CD4-positive, alpha-beta T cell treated with Interleukin-10 for 1 hour (primary cell): ENCODE measurements at places on chromosomes 1 and 21.

DNA sequence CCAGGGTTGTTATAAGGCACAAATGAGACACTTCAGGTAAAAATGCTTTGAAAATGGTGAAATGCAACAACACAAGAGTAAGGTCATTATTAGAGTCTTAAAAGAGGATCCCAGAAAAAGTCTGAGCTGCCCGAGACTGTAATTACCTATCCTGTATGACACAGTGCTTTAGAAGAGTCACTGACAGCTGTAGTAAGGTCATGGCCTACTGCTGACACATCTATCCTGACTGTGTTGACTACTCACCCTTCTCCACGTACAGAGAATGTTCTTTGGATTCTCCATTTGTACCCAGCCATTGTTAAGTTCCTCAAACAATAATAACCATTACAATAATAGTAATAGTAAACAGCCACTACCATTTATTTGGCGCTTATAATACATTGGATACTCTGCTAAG lies 104.4 kb downstream of the CACHD1 start:
- DNase-seq: no peak

DNA sequence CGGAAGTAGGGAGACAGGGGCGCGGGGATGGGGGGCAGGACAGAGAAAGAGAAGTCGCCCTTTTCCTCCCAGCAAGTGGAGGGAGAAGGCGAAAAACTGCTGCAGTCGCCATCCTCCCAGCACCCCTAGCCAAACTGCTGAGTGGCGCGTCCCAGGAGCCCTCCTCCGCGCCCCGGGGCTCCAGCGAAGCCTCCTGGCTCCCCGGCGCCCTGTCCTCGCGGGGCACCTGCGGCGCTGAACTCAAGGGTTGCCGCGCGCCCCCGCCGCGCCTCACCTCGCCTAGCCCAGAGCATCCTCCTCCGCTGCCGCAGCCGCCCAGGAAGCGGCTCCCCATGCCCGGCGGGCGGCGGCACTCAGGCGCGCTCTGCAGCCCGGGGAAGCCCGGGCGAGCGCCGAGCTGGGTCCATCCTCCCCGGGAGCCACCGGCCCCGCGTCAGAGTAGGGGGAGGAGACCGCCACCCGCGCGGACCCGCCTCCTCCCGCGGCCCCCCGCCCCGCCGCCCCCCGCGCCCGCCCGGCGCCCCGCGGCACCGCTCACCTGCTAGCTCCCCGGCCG lies at the start of gene DAB1:
Gene DAB1 (minus strand): TSS at position 405 of the 556 bp plus-strand sequence. CDS start 133,030 bp downstream, outside the sequence.
- DNase-seq: no peak

GRCh38 chr1:30286988-30287839 lies 436.2 kb downstream of the MATN1 start:
- DNase-seq: no peak

DNA sequence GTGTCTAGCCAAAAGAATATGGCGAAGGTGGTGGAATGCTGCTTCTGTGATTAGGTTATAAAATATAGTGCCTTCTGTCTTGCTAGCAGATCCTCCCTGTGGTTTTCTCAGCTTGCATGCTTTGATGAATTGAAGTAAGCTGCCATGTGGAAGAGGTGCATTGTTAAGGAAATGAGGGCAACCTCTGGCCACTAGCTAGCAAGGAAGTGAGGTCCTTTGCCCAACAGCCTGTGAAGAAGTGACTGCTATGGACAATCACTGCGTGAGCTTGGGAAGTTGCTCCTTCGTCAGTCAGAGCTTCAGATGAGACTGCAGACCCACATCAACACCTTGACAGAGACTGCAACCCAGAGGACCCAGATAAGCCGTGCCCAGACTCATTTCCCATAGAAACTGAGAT lies 109.4 kb downstream of the GIPC2 start:
- DNase-seq: no peak

DNA sequence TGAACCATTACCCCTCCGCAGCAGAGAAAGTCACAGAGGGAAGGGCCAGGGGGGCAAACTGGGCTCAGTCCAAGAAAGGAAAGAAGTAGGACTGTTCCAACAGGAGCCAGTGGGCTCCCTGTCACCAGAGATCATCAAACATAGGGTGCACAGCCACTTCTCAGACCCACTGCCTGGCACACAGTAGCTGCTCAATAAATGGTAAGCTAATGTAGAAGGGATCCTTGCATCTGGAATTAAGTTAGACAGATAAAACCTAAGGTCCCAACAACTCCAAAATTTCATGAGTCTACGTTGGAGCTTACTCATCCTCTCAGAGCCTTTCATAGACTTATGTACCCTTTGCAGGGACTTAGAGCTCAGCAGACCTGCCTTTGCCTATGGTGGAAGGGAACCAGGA lies 3.5 kb downstream of the BLACAT1 start:
- no peak for DNase-seq

- DNase-seq: no peak
Measured at GRCh38 chr1:239232921-239233320, 153.4 kb upstream of the CHRM3 start.

DNA sequence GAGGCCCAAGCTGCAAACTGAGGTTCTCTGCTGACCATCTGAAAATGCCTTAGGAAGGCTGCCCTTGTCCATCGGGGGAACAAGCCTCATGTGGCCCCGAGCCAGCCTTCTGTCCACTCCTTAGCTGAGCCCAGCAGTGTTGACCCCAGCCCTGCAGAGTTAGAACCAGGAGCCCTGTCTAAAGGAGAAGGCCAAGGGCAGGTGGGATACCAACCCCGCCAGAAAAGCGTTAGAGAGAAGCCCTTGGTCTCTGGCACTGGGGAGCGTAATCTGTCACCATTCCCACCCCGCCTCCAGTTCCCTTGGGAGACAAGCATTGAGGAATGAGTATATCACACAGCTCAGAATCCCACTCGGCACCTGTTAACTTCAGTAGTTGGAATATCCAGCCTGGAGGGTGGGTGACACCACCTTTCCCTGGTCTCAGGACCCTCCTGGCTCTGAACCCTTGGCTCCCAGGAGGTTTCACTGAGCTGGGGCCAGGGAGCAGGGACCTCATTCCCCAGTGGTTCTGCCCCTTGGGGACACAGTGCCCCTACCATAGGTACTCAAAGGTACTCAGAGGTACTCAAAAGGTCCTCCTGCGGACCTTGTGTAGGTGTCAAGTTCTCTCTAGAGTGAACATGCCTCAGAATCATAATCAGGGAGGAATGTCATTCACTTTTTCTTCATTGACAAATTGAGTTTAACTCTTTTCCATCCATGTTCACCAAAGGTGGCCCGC lies 16.4 kb downstream of the ETS2 start:
- DNase-seq: no peak
